Pulmonary artery endothelial cell (primary cell): ENCODE measurements at places on chromosomes 12 and 14.

GRCh38 chr14:72925171-72925759 is 999 bp upstream of the DCAF4 start:
- DNase-seq, result no peak

DNA sequence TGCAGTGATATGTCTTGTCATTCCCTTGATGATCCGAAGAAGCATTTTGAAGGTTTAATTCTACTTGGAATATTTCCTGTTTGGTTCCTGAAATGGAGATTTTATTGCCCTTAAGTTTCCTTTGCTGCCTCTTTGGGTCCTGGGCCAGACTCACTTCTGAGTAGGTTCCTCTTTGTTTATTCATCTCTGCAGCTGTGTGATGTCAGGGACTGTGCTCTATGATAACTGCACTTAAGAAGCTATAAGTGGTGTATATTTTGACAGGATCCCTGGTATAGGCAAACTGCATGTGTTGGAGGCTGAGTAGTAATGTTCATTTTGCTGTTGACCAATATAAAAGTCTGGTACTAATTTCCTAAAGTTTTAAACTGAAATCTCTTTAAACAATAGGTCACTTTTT is at the start of gene KLRC4:
Gene KLRC4 (minus strand): TSS at position 366 of the 400 bp plus-strand sequence. CDS start 182 bp downstream, at position 184.
- DNase-seq, result peak; percentile 4

GRCh38 chr12:65327207-65328076 is 49.0 kb downstream of the MSRB3 start:
- no peak for DNase-seq

- no peak for DNase-seq
These were observed 14.3 kb downstream of the MYL2 start for GRCh38 chr12:110906083-110906482.

GRCh38 chr12:42590330-42590934 is 886 bp upstream of the PRICKLE1 start:
- no peak for DNase-seq

DNA sequence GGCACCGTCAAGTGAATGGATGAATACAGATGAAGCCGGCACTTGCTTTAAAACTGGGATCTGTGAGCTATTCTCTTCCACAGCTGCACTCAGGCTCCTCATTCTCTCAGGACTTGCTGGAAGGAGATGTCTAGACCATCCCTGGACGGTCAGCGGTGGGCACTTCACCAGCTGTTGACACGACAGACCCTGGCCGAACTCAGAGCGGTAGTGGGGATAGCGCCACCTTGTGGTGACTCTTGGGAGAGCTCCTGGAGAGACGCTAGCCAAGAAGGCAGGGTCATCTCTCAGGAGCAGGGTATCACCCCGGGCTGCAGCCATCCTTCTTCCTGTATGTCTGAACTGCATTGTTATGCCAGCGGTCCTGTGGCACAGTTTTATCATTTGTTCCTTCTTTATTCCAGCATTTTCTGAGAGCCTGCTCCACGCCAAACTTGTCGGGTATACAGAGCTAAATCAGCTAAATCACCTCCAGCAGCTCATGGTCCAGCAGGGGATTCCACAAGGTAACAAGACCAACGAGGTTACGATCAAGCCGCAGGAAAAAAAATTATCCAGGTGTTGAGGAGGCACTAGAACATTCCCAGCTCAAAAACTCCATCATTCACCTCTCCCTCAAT is 10.0 kb downstream of the WNT1 start:
- no peak for DNase-seq

- DNase-seq, result no peak
These were observed 89.8 kb downstream of the ZFP36L1 start for GRCh38 chr14:68703093-68703492.

- DNase-seq, result no peak
These were observed 24.4 kb upstream of the GALNT9 start for GRCh38 chr12:132353811-132354210.

DNA sequence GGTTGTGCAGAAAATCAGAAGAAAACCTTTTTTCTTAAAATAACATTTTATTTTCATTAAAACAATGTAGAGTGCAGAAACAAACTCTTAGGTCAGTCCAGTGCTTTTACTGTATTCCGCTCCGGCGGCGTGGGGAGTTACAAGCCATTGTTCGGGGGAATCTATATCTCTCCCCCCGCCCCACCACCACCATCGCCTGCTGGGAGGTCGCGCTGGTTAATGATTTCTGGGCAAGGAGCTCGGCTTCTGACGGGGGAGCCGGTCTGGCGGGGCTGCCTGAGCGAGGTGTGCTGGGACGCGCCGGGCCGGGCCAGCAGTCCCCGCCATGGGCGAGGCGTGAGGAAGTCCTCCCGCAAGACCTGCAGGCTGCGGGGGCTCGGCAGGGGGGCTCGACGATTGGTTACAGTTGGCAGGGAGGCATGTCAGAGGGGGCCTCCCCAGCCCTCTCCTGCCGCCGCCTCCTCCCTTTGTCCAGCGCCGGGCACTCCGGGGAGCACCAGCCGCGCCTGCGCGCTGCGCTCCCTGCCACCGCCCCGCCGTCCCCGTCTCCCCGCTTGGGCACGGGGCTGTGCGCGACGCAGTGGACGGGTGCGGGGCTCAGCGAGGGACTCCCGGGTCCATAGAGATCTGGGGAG is 1.0 kb upstream of the DUSP6 start:
- no peak for DNase-seq

DNA sequence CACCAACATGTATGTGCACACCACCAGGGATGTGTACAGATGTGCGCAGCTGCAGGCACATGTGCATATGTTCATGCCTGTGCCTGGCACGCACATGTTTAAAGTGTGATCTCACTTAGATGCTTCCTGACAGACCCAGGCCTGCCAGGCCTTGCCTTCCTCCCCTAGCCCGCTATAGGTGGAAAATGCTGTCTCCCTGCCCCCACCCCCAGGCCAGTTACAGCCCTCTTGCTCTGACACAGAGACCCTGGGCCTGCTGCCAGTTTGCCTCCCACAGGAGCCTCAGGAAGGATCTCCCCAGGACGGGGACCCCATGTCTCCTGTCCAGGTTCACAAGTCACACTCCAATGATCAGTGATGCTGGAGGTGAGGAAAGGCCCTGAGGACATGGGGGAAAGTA is 21.6 kb downstream of the FIGNL2 start:
- DNase-seq, result no peak
